Stimulated activated CD8-positive, alpha-beta memory T cell treated with anti-CD3 and anti-CD28 coated beads, Interleukin-4, amount 100 ng/mL, for 1 hour (primary cell): ENCODE measurements at places on chromosomes 5 and 9.

- no peak for DNase-seq
Observed at GRCh38 chr5:147756566-147756965, 26.0 kb downstream of the JAKMIP2 start.

DNA sequence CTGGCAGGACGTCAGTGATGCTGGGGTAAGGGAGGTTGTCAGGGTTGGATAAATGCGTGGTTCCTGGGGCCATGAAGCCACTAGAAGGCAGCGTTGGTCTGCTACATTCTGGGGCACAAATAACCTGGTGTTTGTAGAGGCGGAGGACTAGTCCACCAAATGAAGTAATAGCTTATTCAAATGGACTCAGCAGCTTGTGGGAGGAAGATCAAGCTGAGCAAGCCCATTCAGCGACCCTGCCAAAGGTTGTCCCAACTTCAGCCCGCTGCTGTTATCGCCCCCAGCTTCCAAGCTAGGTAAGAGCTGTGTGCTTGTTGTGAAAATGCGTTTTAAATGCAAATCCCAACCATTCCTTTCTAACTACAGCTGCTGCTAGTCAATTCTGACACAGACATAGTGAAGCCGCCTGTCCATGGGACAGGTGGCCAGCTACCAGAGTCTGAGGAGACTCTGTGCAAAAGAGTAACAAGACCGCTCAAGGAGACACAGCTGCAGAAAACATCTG is 7.6 kb upstream of the FAM240B start:
- DNase-seq = no peak

GRCh38 chr5:26791021-26791420 is 247.4 kb downstream of the CDH9 start:
- DNase-seq = no peak

DNA sequence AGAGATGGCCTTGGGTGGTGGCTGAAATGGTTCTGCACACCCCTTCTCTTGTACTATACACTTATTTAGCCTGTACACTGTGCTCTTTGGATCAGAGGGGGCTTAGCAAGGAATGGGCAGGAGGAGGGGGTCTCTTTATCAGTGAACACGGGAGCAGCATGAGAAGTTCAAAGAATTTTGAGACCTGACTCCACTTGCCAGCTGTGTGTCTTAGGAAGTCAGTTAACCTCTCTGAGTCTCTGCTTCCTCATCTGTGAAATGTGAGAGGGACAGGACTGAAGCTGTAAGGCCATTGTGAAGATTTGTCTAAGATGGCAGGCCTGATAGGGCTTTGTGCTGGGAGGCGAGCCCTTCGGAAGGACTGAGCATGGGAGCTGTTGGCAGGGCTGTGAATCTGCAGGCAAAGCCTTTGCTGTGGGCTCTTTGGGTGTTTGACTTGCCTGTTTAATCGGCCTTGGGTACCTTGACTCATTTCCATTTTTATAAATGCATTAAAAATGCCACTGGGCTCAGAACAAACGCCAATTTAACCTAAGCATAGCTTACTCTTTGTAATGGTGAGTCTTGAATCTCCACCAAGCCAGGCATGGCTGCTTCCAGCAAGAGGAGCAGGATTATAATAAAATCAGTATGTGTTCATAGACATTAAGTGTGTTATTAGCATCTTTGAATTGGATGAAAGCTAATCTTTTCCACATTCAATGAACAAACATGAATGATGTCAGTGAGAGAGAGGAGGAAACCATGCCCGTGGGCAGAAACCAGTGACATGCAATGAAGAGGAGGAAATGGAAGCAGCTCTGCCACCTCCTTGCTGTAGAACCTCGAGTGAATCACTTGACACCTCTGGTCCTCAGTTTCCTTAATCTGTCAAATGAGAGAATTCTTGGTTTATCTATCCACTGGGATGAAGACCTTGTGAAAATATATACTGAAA is 89.4 kb downstream of the MACROH2A1 start:
- DNase-seq = no peak

DNA sequence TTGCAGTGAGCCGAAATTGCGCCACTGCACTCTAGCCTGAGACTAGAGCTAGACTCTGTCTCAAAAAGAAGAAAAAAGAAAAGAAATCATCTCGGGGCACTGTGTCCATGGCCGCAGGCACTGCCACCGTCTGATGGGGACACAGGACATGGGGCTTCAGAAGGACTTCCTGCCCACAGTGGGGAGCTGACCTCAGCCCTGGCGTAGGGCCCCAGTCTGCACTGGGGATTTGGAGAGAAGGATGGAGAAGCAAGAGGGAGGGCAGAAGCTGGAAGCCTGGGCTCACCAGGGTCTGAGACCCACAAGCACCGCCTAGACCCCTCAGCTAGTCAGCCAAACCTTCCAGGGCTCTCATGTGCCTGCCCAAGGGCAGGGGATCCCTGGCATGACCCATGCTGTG is 4.1 kb upstream of the SARDH start:
- DNase-seq = no peak

DNA sequence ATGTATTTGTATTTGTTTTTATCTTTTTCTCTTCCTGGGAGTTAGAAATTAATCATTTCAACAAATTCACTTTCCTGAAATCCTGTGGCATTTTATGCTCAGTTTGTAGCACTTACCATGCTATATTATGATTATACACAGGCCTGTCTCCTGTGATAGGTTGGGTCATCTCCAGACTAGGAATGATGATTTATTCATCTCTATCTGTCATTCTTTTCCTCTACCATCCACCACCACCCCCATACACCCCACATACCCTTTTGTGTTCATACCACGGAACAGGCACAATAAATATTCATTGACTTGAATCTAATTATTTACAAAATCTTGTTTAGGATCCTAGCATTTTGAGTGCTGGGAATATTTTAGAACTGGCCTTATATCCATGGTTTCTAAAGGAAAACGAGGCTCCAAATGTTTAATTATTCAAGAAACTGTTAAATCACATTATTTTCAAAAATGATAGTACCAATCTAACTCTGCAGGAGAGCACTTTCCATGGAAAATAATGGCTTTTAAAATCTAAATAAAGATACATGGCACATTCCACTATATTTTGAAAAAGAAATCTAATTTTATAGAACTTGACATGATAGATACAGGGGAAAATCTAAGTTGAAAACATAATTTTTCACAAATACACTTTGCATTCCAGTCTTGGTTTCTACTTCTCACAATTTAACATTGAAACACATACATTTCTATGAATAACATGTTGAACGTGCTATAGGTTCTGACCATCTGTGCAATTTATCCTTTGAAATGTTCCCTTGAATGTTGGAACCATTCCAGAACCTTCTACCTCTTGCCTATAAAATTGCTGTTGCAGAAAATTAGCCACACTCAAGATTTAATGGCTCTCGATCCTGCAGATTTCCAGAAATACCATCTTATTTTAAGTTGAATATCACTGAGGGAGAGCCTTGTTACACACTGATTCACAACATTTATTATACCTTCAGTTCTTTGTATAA is 89.3 kb downstream of the STARD4 start:
- DNase-seq = no peak

DNA sequence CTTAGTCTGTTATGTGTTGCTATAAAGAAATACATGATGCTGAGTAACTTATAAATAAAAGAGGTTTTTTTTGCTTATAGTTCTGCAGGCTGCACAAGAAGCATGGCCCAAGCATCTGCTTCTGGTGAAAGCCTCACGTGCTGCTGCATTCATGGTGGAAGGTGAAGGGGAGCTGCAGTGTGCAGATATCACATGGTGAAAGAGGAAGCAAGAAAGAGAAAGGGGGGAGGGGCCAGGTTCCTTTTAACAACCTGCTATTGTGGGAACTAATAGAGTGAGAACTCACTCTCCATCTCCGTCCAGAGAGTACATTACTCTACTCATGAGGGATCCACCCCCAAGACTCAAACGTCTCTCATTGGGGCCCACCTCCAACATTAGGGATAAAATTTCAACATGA is 12.5 kb upstream of the PARP8 start:
- no peak for DNase-seq

GRCh38 chr9:133861086-133861485 is 122.9 kb upstream of the SARDH start:
- no peak for DNase-seq

- no peak for DNase-seq
Observed at GRCh38 chr9:121239851-121240250, 28.1 kb upstream of the GSN start.
